RWPE2 (cell line): ENCODE measurements at places on chromosomes 7 and 10.
A peak's percentile ranks its signal among the peaks of the same experiment; 100 is the strongest.

- no peak for DNase-seq
Observed at GRCh38 chr7:107047902-107048782, 3.6 kb downstream of the PRKAR2B start.

DNA sequence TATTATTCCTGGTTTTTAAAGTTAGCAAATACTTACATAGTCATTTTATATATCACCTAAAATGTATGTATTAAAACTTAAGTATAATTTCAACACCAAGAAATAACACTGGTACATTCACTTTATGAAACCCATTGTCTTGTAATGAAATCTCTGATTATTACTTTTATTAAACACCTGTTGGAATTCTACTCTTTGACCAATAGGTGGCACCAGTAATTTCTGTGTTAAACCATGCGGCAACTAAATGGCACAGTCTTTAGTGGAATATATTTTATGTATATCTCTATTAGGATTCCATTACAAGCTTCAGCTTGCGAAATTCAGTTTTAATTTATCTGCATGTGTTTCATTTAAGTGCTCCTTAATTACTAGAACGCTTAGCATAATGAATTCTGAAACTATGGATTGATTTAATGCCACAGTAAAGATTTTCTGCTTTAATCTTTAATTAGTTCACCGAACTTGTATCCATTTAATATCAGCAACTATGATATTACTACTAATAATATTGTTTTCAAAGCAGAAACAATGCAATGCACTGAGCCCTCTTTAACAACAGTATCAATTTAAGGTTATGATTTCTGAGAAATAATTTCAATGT is 181.3 kb downstream of the MAGI2 start:
- DNase-seq, result no peak

DNA sequence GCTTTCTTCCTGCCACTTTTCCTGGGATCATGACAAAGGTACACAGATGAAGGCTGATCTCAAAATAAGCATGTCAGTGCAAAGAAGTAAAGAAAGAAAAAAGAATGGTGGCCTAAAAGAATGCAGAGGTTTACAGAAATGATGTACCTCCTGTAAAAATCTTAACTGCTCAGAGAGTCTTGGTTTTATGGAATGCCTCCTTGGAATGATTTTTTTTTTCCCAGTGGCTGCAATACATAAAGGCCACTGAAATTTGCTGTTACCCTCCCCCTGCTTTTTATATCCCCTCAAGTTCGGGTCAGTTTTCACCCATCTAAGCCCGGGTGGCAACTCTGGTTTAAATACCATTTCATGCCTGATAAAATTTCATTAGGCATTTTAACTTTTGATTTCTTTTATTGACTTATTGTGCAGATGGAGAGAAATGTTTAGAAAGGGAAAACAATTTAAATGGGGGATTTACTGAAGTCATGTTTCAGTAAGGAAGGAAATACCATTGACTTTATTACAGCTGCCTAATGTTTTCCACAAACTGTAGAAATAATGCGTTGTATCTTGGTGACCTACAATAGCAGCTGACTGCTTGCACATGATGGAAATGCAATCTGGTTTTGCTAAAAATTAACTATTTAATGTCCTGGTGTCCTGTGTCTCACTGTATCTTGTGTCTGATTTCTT is 102.5 kb downstream of the SAMD9 start:
- DNase-seq, result no peak

DNA sequence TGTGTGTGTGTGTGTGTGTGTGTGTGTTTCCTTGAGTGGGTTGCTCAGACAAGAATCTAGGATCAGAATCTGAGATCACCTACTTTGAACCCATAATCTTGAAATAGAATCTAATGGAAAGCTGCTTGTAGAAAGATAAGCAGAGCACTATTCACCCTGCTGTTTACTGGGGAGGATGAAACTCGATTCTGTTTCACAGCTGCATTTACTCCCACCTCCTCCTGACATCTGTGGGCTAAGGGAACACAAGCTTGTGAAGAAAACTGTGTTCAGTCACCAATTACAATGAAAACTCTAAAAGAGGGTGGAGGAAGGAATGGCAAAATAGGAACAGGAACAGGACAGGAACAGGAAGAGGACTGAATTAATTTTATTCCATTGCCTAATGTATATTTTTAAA is 269.5 kb downstream of the TSPAN12 start:
- DNase-seq, result no peak

- no peak for DNase-seq
Observed at GRCh38 chr7:67809586-67809985, 813.0 kb downstream of the TYW1 start.

DNA sequence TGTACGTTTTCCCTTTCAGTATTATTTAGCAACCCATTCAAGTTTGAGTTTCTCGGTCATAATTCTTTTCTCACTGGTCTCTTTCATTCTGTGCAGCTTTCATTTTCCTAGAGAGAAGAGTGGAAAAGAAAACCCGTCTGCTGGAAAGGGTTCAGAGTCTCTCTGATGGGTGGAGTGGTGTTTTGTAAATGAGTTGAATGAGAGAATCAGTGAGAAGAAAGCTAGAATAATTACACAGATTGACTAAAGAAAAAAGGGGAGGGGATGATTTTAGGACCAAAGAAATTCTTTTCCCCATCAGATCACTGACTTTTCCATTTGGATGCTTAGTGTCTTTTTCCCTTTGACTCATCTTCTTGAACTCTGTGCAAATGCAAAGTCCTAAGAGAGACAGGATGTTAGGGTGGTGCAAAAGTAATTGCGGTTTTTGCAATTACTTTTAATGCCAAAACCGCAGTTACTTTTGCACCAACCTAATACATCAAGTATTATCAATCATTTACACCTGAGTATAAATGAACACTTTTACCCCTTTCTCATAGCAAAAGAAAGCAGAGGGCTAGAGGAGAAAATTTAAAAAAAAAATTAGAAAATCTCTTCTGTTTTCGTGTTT is 242.1 kb upstream of the SP4 start:
- no peak for DNase-seq

- no peak for DNase-seq
Observed at GRCh38 chr7:109284943-109285342, 715.3 kb downstream of the DNAJB9 start.

DNA sequence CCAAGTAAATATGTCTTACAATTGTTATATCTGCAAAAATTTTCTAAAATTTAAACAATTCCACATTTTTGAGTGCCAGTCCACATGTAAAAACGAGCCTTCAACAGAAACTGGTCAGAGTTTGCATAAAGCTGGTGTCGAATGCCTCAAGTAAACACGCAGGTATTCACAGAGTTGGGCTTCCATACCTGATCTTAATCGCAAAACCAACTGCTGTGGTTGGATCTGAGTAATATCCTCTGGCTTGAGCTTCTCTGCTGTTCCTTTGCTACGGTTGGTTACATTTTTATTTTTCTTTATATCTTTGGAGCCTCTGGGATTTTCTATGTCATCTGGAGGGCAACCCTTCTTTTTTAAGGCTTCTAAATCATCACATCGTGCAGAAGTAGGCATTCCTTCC is 28.4 kb downstream of the ITGB1 start:
- no peak for DNase-seq

DNA sequence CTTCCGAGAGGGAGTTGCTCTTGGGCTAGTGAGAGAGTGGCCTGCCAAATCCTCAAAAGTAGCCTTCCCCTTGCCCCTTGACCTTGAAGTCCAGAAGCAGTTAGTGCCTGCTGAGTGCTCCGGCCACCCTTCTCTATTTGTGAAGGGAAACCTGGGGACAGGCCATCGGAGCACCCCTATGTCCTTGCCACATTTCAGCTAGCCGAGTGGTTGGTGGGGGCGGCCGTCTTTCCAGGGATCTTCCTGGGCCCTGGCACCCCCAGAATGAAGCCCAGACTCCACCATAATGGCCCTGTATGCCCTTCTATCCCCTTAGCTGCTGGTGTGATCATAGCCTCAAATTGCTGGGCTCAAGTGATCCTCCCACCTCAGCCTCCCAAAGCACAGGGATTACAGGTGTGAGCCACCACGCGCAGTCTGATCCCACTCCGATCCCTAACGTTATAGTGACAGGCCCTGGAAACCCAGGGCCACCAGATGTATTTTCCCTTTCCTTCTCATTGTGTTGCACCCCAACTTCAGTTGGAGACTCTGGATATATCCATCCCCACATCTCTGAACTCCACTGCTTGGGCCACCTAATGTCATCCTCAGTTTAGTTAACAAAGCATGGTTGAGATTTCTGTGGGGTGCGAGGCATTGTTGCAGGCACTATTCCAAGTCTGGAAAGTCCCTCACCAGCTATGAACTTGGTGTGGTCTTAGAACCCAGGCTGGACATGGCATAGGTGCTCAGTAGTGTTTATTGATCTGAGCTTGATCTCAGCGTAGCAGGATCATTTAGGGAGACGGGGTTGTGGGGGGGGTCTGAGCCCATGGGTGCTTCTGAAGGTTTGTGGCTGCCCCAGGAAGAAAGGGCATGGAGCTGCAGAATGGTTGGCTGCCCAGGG is 1.6 kb downstream of the TSPAN14 start:
- DNase-seq, result no peak

GRCh38 chr7:99024066-99024465 is 119.8 kb downstream of the SMURF1 start:
- no peak for DNase-seq

DNA sequence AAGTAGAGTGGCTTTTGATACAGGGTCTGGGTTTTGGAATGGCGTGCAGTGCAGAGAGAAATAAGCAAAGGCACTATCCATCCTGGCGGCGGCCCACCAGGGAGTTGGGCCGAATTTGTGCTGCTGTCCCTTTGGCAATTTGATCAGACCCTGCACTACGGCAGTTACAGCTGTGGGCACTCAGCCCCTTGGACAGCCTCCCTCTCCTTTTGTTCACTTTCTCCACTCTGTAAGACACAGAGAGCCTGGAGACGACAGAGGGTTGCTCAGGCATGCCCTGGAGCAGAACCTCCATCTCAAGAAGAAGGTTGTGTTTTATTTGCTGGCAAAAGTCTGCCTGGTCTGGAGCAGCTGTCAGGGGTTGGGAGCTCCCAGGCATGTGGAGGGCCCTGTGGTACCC is 55.8 kb downstream of the LHPP start:
- no peak for DNase-seq

GRCh38 chr10:33334805-33335550 is 511 bp upstream of the NRP1 start:
- DNase-seq, result peak; percentile 79

DNA sequence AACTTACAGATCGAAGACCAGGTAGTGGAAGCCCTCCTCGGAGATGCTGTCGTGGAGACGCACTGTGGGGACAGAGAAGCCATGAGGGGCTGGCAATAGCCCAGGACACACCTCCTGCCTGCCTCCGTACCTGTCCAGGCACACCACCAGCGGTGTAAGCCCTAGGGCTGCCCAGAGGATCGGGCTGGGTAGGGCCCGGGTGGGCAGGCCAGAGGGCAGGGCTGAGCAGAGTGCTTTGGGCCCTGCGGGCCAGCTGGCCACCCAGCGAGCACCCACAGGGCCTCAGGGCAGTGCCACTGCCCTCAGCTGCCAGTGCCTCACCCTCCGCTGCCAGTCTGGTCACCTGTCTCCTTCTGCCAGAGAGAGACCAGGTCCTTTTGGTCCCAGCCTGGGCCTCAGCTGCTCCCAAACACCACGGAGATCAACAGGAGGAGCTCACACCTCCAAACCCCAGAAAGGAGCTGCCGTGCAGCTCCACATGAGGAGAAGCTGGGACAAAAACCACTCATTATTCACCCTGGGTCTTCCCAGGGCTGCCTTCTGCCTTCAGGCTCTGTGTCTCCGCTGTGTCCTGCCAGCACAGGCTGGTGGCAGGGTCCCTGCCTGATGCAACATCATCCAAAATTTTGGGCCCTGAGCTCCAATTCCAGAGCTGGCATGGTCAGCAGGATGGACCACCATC is 58.2 kb downstream of the YKT6 start:
- no peak for DNase-seq
